Activated T-helper 1 cell treated with anti-CD3 and anti-CD28 coated beads, Interleukin-2, amount 50 U/mL, for 16 hours (primary cell): ENCODE measurements at places on chromosomes 13 and 19.

- DNase-seq = no peak
Observed at GRCh38 chr13:76796851-76797250, 89.4 kb downstream of the KCTD12 start.

DNA sequence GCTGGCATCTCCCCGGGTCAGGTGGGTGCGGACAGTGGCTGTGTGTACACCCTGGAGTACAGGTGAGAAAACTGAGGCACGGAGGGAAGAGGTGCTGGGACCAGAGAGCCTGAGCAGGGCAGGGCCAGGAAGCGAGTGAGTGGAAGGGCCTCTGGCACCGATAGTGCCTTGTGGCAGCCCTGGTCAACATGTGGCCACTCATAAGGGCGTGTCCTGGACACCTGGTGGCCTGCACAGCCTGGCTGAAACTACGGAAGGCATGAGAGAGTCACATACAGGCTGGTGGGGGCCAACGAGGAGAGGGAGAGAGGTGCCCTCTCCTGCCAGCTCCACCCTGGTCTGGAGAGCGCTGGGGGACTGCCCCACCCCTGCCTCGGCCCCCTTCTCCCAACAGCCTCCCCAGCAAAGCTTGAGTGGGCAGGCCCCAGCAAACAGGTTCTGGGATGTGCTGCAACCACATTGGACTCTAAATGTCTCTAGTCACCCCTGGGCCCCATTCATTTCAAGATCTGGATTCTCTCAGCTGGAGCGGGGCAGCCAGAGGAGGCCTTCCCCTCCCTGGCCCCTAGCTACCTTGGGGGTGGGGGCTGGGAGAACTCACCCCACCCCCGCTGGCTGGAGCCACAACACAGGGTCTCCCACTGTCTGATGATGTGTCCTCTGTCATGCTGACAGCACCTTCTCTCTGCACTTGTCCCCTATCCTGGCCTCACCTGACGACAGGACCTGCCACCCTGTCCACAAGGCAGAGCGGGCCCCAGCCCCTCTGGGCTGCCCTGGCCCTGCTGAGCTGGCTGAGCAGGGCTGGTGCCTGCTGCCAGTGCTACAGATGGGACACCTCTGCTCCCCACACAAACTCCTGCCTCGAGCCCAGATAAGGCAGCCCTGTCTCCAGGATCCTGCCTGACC lies 5.8 kb downstream of the CBARP start:
- DNase-seq = no peak

GRCh38 chr13:43185226-43185625 lies 161.8 kb downstream of the DNAJC15 start:
- DNase-seq = no peak

DNA sequence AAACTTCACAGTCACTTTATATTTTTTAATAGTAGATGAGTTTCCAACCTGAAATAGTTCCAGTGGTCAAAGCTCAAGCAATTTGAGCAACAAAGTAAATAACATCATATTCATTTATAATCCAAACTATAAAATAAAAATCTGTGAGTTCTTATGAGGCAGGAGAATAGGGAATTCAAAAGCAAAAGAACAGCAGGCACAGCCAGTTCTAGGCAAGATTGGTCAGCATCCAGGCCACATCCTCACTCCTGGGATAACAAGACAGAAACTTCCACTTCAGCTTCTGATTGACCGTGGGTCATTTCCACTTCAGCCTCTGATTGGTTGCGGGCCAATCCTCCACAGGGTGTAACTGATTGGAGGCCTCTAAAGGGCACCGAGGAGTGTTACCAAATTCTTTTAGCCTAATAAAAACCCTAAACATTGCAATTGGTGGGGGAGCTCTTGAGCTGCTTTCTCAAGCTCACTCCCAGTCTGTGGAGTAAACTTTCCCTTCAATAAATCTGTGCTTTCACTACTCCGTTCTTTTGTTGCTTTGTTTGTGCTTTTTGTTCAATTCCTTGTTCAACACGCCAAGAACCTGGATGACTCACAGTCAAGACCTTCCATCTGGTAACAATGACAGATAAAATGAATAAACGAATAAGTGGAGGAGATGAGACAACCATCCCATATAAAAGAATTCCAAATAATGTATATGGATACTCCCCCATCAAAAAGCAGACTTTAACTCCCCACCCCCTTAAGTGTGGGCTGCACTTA lies 42.6 kb upstream of the AMER2 start:
- no peak for DNase-seq
